ENCODE measurements at places on chromosomes 6 and 20.

- no peak for DNase-seq
Measured at GRCh38 chr6:133503336-133503729, 262.2 kb downstream of the EYA4 start.

DNA sequence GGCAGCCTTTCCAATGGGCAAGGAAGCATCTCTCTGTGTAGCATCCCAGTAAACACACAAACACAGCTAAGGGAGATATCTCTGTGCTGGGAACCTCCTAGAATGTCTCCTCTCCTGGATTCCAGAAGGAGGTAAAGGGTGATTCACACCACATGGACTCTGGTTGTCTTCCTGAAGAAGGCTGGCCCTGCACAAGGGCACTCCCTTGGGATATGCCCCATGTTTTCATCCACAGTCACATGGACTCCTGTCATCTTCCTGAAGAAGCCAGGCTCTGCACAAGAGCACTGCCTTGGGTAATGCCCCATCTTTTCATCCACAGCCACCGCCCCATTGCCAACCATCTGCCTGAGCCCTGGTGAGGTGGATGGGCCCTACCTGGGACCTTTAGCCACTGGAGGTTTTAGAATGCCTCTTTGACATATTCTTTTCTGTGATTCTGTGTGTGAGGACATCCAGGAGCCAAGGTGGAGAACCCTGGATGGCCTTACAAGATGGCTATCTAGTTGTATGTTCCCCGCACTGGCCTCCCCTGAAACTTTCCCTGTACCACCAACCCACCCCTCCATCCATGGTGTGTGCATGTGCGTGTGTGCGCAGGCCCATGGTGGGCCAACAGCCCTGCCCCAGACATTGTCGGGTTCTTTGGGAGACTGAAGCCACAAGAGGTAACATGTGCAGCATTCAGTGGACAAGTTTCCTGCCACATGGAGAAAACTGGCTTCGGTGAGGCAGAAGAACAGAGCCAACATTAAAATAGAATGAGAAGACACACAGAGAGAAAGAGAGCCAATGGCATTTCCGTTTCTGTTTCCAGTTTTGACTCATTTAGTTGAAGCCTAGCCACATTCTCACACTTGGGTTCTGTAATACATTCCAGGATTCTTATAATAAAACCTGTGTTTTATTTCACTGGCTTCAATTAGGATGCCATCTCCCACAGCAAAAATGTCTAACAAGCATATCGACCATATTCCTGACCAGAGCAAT, 110.2 kb upstream of the CST7 start:
- no peak for DNase-seq

DNA sequence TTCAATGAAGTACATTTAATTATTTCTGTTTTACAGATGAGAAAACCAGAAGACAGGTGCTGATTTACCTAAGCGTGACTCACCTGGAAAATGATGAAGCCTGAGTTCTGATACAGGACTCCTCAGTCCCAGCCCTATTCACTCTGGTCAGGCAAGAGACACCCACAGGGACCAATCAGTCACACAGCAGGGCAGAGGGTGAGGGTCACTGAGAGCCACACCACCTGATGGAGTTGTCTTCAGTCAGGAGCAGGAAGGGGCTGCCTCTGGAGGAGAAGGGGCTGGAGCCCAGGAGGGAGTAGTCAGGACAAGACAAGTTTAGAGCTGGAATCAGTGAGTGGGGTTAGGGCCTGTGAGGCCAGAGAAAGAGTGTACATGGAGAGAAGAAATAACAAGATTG, 251.2 kb upstream of the MOCS1 start:
- no peak for DNase-seq

DNA sequence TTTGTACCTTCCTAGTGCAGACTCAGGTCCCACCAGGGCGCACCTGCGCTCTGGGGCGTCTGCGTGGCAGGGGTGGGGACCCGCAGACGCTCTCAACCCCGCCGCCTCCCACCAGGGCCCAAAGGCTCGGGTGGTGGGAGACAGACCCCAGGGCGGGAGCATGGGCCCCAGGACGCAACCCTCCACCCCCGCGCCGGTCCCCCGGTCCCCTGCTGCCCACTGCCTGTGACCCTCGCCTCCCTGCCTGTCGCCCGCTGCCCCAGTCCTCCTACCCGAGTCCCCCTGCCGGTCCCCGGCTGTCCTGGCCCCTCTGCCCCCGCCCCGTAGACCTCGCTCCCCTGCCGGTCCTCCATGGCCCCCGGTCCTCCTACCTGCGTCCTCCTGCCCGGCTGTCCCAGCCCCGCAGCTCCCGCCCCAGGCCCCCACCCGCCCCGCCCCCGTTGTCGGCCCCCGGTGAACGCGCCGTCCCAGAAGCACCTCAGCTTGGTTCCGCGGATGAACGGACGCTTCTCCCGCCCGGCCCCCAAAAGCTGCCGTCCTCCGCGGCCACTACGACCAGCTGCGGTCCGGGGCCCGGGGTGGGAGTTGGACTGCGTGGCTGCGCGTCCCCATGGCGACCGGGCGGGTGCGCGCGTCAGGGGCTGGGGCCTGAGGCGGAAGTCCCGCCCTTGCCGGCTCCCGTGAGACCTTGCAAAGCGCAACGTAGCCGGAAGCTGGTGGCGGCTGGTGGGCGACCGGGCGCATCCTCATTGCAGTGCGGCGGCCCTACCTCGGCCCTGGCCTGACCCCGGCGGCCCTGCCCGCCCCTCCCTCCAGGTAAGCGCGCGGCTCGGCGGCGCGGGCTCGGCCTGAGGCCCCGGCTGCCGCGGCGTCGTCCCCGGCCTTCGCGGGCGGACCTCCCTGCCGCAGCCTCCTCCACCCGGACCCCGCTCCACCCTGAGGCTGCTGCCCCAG, at the start of gene ARFGAP1:
Gene ARFGAP1, plus strand, starts transcription at position 709 of the 954 bp plus-strand sequence. CDS start 2,768 bp downstream, outside the sequence.
- peak; percentile 55 for DNase-seq

- DNase-seq, result no peak
Measured at GRCh38 chr6:10084111-10084986, 330.5 kb downstream of the TFAP2A start.

- no peak for DNase-seq
Measured at GRCh38 chr6:96202571-96202970, 186.8 kb downstream of the FUT9 start.

DNA sequence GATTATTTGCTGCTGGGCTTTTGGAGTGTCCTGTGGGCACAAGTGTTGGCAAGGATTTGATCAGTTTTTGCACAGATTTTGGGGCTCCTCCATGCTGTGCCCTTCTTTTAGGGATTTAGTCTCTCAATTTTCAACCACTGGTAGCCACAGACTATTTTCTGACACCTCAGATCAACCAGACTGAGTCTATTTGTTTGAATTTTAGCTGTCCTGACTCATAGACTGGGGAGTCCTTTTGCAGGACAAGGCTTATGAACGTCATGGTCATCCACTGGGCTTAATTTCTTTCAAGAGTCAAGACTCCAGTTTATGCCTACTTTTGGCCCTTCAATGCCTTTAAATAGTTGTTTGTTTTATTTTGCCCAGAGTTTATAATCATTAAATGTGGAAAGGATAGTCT, 59.3 kb downstream of the BCKDHB start:
- DNase-seq, result no peak

GRCh38 chr6:9704989-9705388, 709.9 kb downstream of the TFAP2A start:
- DNase-seq, result no peak

- DNase-seq, result no peak
Measured at GRCh38 chr6:17042422-17043147, 59.3 kb upstream of the STMND1 start.

DNA sequence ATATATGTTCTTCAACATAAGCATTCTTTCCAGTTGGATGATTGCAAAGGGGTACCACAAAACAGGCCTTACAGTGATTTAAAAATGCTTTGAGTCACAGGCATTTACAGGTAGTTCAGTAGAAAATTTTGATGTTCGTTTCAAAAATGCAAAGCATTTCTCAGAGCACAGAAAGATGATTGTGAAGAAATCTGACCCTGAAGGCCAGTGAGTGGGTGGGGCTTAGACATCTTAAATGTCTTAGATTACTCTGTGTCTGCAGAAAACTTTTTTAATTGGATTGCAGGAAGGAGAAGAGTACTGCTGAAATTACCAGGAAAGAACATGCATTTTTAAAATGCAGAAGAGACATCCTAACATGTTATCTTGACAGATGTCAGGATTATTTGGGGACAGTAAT, 268.3 kb downstream of the CDKAL1 start:
- DNase-seq, result no peak

- no peak for DNase-seq
Measured at GRCh38 chr6:71886184-71887005, at the start of gene RIMS1. RIMS1 (plus strand) TSS chr6:71886550; CDS start chr6:71887024, 474 bp downstream.

GRCh38 chr20:56554869-56555268, 21.8 kb downstream of the FAM209B start:
- peak; percentile 99 for DNase-seq

- no peak for DNase-seq
Measured at GRCh38 chr6:139112146-139112545, 22.7 kb upstream of the HECA start.

DNA sequence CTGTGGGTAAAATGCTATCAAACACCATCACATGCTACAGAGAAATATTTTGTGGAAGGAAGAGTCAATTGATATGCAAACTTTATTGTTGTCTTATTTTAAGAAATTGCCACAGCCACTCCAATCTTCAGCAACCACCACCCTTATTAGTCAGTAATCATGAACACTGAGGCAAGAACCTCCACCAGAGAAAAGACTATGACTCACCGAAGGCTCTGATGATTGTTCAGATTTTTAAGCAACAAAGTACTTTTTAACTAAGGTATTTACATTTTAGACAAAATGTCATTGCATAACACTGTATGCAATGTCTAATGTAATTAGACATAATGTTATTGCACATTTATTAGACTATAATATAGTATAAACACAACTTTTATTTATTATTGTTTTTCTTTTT, 26.2 kb upstream of the MMP24 start:
- no peak for DNase-seq

DNA sequence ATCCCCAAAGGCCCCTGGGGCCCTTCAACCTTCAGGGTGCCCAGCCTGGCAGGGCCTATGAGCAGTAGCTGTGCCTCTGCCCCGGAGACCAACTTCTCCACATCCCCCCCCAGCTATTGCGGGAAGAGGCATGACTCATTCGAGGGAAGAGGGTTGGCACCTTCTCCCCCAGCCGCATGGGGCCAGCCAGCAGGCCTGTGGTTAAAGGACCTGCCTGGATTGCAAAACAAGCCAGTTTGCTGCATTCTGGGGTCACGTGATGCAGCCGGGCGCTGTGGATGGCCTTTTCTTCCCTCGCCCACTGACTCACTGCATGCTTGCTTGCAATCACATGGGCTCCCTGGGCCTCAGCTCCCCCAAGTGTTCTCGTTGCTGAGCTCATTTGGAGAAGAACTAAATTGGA, 182.5 kb downstream of the MAFB start:
- no peak for DNase-seq

GRCh38 chr6:6008648-6009421, 2.1 kb upstream of the NRN1 start:
- peak; percentile 80 for DNase-seq

GRCh38 chr20:24738981-24739633, 210.0 kb upstream of the CST7 start:
- no peak for DNase-seq

GRCh38 chr6:131456565-131456964, 116.5 kb upstream of the ARG1 start:
- no peak for DNase-seq

- DNase-seq, result no peak
Measured at GRCh38 chr6:130076512-130076911, 58.1 kb downstream of the L3MBTL3 start.

DNA sequence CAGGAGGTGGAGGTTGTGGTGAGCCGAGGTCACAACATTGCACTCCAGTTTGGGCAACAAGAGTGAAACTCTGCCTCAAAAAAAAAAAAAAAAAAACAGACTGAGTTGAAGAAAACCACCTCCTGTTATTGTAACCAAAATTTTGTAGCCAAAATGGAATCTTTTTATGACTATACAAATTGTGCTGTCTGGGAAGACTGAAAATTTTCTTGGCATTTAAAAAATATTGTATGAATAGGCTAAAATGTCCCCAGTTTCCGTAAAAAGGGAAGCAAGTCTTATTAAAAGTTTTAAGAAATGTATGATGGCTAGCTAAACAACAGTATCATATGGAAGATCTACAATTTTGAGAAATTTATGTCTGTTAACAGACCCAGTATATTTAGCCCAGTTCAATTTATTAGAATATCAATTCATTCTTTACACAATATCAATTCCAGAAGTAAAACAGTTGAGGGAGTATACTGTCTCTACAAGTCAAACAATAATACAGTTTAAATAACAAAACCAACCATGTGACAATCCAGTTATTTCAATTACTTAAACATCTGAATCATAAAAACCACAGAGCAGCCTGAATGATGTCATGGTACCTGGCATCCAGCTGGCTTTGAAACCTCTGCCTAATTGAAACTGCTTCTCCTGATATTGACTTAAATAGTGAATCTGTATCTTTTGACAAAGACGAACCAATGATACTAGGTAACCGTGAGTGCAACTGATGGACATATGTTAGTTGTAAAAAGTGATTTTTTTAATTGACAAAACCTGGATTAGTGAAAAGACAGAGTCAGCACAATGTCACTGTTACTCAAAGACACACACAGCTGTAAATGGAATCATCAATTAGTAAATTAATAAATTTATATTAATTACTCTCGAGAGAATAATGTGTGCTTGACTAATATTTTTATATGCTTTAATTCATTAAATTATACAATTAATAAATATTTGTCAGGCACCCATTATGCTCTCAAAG, 166.6 kb upstream of the MARCKS start:
- no peak for DNase-seq

DNA sequence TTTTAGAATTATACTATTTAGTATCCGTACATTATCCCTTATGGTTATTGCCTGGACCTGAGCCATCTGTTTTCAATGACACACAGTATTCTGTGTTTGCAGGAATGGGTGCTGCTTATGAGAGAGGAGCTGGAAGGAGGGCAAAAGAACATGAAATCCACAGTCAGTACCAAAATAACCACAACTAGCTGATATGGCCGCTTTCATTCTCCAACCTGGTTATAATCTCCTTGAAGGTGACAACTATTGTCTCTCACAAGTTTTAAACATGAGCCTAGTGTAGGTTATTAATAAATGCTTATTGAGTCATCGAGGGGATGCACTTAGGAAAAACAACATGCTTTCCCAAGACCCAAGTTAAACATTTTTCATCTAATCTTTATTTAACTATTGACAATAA, 356.6 kb downstream of the BMP2 start:
- DNase-seq, result no peak

- DNase-seq, result no peak
Measured at GRCh38 chr6:77979204-77979603, 326.4 kb downstream of the MEI4 start.

DNA sequence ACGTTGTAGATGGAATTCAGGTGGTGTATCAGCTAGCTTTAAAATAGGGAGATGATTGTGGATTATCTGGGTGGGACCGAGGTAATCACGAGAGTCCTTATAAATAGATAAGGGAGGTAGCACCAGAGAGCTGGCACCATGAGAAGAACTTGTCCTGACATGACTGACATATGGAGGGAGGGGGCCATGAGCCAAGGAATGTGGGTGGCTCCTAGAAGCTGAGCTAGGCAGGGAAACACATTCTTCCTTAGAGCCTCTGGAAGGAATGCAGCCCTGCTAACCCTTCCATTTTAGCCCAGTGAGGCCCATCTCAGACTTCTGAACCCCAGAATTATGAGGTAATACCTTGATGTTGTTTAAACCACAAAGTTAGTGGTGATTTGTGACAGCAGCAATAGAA, 321.1 kb upstream of the SULF2 start:
- DNase-seq, result no peak

GRCh38 chr6:70797625-70798024, 129.9 kb downstream of the SMAP1 start:
- DNase-seq, result no peak

GRCh38 chr6:149896491-149896890, 1.4 kb downstream of the RAET1E start:
- no peak for DNase-seq

All from DMS 273 treated with DMSO at 0.1 percent for 48 hours (cell line).